ENCODE measurements at places on chromosomes 4 and X.

DNA sequence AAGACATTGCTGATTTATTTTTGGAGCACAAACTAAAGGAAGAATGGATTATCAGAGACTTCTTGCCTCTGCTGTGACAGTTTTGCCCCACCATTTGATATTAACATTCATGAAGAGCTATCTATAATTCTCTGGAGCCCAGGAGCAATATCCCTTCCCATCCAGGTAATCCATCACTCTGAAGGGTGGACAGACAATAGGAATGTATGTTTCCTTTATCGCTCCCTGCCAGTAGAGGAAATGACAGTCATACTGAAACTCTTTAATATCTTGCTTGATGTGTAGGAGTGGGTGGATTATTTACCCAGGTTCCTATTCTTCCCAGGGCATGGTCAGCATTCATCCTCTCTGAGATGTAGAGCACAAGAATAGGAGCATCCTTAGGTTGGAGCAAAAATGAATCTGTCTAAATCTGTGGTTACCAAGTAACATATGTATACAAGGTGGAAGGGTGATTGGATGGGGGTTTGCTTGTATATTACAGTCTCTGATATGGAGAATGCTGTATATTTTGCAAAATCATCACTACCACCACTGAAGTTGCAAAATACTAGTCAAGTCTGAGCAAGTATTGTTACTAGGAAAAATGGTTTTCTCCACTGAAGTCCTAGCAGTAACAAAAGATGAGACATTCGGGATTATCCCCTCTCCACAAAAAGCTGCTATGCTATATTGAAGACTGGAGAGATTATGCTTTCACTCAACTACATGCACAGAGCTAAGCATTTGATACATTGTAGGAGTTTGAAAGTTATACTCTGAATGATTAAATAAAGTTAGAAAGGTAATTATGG, 151.6 kb downstream of the CBLL2 start:
- H3K4me3 ChIP-seq: no peak overlapping the region
- no peaks in the 10 kb centered on the region for H3K27me3 ChIP-seq
- H3K36me3 ChIP-seq: peaks cover 2% of the 10 kb centered on the region

DNA sequence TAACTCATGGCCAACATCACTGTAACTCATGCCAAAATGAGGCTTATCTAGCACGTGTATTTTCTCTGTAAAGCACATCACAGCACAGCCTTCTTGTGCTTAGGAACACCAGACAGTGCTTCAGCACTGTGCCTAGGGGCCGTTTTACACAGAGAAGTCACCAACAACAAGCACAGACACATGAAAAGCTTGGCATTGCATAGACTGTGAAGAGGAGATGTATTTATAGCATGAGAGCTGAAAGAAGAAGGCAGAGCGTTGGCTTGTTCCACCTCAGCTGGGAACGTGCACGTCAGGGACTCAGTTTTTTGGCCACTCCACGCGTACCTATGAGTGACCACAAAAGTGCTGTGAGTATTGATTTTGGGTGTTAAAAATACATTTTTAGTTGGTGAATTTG, 116.3 kb upstream of the SFRP2 start:
- H3K4me3 ChIP-seq: no peak overlapping the region
- no peaks in the 10 kb centered on the region for H3K36me3 ChIP-seq
- DNase-seq: no peak
- no peaks in the 10 kb centered on the region for H3K4me1 ChIP-seq
- no peak overlapping the region for H3K27ac ChIP-seq
- peaks cover 6% of the 10 kb centered on the region for H3K27me3 ChIP-seq

DNA sequence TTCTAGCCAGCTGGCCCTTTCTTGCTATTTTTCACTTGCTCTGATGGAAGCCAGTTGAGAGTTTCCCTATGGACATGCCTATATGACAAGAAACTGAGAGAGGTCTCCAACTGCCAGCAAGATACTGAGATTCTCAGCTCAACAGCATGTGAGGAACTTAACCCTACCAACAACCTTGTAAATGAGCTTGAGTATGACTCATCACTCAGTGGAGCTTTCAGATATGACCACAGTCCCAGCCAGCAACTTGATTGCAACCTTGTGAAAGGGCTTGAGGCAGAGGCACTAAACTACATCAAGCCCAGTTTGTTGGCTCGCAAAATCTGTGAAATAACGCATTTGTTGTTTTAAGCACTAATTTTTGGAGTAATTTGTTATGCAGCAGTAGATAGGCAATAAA, 175.8 kb downstream of the COMMD8 start:
- no peak overlapping the region for H3K4me3 ChIP-seq
- H3K4me1 ChIP-seq: no peaks in the 10 kb centered on the region
- DNase-seq: no peak
- H3K36me3 ChIP-seq: no peaks in the 10 kb centered on the region

DNA sequence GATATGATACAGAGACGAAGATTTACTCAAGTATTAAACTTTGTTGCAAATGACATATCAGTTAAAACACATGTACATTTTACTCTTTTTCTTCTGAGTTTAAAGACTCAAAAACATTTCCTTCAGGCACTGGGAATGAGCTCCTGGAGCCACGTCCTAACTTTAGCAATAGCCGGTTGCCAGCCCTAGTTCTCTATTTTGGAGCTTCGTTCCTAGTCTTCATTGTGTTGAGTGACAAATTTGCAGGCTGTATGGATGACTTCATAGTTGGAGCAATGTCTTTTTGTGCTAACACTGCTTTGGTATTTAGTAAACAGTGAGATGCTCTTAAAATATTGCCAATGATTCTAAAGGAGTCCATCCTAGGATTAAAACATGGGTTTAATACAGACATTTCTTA, 190.9 kb downstream of the FAT4 start:
- no peaks in the 10 kb centered on the region for H3K36me3 ChIP-seq
- no peaks in the 10 kb centered on the region for H3K27me3 ChIP-seq
- H3K27ac ChIP-seq: no peak overlapping the region
- H3K4me1 ChIP-seq: no peaks in the 10 kb centered on the region
- DNase-seq: no peak

GRCh38 chr4:188722911-188723310, 583.7 kb downstream of the TRIML1 start:
- H3K27me3 ChIP-seq: no peaks in the 10 kb centered on the region

- peaks cover 21% of the 10 kb centered on the region for H3K4me1 ChIP-seq
- DNase-seq: peak; percentile 36
- no peaks in the 10 kb centered on the region for H3K27me3 ChIP-seq
- peak overlapping the region; percentile 92 for H3K27ac ChIP-seq
- H3K36me3 ChIP-seq: peaks cover 7% of the 10 kb centered on the region
- peak overlapping the region; percentile 81 for H3K4me3 ChIP-seq
Measured at GRCh38 chrX:136767104-136767941, 13.4 kb downstream of the ARHGEF6 start.

- H3K4me3 ChIP-seq: peak overlapping the region; percentile 5
- H3K36me3 ChIP-seq: no peaks in the 10 kb centered on the region
- peaks cover 16% of the 10 kb centered on the region for H3K4me1 ChIP-seq
- no peak overlapping the region for H3K27ac ChIP-seq
- no peak for DNase-seq
Measured at GRCh38 chr4:143382596-143382995, 45.9 kb downstream of the GAB1 start.

DNA sequence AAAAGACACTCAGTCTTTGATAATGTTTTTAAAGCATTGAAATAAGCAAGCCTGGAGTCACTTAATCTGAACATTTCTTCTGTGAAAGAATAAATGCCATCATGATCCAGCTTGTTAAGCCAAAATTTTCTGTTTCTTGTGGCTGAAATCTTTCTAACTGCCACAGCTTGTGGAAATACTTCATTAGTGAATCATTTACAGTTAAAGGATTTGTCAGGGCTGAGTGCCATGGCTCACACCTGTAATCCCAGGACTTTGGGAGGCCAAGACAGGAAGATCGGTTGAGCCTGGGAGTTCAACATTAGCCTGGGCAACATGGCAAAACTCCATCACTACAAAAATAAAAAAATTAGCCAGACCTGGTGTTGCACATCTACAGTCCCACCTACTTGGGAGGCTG, 93.3 kb upstream of the PDE5A start:
- H3K36me3 ChIP-seq: peaks cover 1% of the 10 kb centered on the region
- H3K4me1 ChIP-seq: no peaks in the 10 kb centered on the region
- no peak overlapping the region for H3K4me3 ChIP-seq
- no peaks in the 10 kb centered on the region for H3K27me3 ChIP-seq
- H3K27ac ChIP-seq: no peak overlapping the region

DNA sequence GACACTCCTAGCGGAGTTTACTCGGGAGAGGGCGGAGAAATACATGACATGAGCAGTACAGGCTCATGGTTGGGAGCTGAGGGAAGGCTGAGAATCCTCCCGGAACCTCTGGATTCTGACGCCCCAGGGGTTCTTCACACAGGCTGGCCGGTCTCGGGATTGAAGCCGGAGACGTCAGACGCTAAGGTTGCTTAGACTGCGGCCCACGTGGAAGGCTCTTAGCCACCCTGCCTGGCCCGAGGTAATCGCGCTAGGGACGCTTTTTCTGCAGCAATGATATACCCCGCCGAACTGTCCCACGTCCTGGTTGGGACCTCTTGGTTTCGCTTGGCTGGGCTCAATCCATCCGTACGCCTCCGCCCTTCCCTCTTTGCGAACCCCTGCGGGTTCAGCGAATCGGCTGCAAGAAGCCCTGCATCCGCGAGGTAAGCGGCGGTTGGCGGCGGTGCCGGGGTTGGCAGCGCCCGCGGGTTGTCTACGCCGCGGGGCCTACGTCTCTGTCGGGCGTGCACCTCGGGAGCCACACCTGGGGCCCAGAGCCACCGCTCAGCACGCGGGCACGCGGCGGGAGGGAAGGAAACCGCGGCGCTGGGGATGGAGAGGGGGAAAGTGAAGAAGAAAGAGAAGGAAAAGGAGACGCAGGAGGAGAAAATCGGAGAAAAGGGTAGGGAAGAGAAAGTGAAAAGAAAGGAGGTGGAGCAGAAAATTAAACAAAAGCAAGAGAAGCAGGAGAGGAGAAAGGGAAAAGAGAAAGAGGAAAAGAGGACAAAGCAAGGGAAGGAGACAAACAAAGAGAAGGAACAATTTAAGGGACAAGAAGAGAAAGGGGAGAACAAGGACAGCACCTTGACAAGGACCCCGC, at the start of gene ARL9:
Gene ARL9 (plus strand): TSS at position 523 of the 862 bp plus-strand sequence. CDS start 72 bp downstream, at position 595.
- peaks cover 8% of the 10 kb centered on the region for H3K36me3 ChIP-seq
- peaks cover 5% of the 10 kb centered on the region for H3K27me3 ChIP-seq

DNA sequence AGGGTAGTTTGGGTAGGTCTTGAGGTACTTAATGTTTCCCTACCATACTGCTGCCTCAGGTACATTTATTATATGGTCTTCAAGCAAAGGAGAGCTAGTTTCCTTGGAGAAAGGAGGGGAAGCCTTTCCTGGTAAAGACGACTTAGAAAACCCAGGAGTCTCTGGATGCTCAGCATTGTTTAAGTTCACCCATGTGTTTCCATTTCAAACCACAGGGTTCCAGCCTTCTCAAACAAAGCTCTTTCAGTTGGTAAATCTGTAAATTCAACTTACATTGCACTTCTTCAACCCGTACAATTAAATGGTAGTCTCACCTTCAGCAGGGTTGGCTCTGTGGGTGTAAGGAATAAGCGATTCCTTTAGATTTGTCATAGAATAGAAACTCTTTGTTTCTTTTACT, 111.9 kb upstream of the UNC5C start:
- H3K4me1 ChIP-seq: no peaks in the 10 kb centered on the region
- no peaks in the 10 kb centered on the region for H3K27me3 ChIP-seq
- DNase-seq: no peak
- no peak overlapping the region for H3K27ac ChIP-seq
- no peak overlapping the region for H3K4me3 ChIP-seq

DNA sequence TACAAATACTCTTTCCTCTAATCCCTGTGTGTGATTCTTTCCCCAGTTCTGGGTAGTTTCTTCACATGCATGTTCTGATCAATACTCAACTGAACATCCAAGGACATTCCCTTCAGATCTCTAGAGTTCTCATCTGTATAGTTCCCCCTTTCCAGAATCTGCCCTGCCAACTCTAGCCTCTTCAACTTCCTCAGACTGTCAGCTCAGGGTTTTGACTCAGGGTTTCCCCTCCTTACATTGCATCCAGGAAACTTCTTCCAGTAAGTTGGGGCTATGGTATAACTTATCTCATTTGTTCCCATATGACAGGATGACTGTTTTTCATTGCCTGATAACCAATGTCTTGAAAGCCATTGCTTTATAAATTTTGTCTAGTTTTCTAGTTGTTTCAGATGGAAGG, 14.2 kb upstream of the ANKRD17 start:
- no peak overlapping the region for H3K27ac ChIP-seq
- DNase-seq: no peak
- no peaks in the 10 kb centered on the region for H3K4me1 ChIP-seq
- no peaks in the 10 kb centered on the region for H3K27me3 ChIP-seq
- peaks cover 4% of the 10 kb centered on the region for H3K36me3 ChIP-seq

DNA sequence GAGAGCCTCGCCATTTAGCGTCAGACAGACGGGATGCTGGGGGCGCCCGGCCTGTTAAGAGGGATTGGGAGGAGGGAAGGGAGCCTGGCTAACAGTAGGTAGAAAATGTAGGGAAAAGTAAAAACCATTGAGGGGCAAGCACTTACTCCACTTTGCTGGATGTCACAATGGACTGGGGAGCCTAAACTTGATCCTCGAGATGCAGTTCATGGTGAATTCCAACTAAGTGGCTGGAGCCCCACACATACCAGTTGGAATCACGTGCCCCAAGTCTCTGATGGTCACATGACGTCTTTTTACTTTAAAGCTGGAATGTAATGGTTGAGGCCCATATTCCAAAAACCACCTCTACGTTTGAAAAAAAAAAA, 1.5 kb downstream of the PLS3 start:
- no peaks in the 10 kb centered on the region for H3K4me1 ChIP-seq
- H3K4me3 ChIP-seq: no peak overlapping the region
- no peak for DNase-seq
- H3K36me3 ChIP-seq: no peaks in the 10 kb centered on the region
- no peak overlapping the region for H3K27ac ChIP-seq

DNA sequence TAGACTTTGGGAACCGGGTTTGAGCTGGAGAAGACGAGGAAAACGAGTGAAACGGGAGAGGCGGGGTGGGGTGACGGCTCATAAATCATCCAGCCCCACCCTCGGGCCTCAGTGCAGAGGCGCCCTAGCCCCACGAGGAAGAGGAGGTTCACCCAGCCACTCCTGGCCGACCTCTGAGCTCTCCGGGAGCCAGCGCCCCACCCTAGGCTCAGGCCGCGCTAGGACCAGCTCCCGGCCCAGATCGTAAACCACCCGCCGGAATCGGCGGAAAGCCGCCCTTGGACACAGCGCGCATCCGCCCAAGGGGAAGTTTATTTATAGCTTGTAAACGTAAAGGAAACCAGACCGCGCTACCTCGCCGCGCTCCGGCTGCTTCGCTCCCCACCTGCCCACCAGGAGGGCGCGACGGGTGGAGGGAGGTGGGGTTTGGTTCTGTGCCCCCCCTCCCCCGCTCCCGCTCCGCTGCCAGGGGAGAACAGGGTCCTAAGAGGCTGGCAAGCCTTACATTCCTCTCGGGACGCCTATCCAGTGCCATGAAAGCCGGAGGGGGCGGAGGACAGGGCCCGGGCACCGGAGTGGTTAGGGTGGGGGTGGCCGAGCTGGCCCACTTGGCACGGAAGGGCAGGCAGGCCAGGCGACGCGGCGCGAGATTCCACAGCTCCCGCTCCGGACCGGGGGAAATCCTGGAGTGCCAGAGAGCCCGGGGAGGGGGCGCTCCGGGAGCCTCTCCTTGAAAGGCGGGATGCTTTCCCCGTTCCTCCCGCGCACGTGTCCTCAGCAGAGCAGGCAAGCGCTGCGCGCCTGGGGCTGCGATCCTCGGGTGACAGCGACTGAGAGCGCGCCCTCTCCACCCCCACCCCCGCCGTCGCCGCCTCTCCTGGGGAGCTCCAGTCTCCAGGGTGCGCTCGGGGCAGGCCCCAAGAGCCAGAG, 84.2 kb downstream of the BCOR start:
- H3K27me3 ChIP-seq: peaks cover 10% of the 10 kb centered on the region
- peak; percentile 42 for DNase-seq
- peak overlapping the region; percentile 85 for H3K4me3 ChIP-seq
- no peak overlapping the region for H3K27ac ChIP-seq

- H3K4me1 ChIP-seq: peaks cover 16% of the 10 kb centered on the region
- H3K36me3 ChIP-seq: peaks cover 28% of the 10 kb centered on the region
- H3K27me3 ChIP-seq: no peaks in the 10 kb centered on the region
- H3K27ac ChIP-seq: peak overlapping the region; percentile 62
Measured at GRCh38 chr4:146486565-146486964, 35.2 kb downstream of the SLC10A7 start.

All from memory B cell (primary cell).